ENCODE measurements at places on chromosomes 1 and 21. TPM values are rescaled to one million over a fixed set of nuclear protein-coding genes. Genes with fewer than 3 reads are reported as not detected.

The CLCA1 gene
- total RNA-seq = not detected

The ZBTB21 gene
- total RNA-seq = 19.5 TPM

The CR1L gene
- not detected for total RNA-seq

The RPE65 gene
- not detected for total RNA-seq

The GBP6 gene
- total RNA-seq = 0.16 TPM

The RGS4 gene
- not detected for total RNA-seq

The OSCP1 gene
- 1.9 TPM for total RNA-seq

The SMPDL3B gene
- total RNA-seq = 0.76 TPM

The LRRC42 gene
- total RNA-seq = 26.8 TPM

The OBSCN gene
- total RNA-seq = 14.4 TPM

The KCNA3 gene
- total RNA-seq = 49.3 TPM

The ZNF593OS gene
- not detected for total RNA-seq

DNA sequence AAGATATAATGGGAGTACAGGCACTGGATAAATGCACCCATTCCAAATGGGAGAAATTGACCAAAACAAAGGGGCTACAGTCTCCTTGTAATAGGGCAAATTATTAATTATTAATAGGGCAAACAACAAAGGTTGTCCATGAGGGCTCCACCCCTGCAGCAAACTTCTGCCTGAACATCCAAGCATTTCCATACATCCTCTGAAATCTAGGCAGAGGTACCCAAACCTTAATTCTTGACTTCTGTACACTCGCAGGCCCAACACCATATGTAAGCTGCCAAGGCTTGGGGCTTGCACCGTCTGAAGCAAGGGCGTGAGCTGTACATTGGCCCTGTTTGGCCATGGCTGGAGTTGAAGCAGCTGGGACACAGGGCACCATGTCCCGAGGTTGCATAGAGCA, 33.7 kb downstream of the TNFSF4 start:
- no peak overlapping the region for H3K27ac ChIP-seq
- peaks cover 7% of the 10 kb centered on the region for H3K36me3 ChIP-seq
- H3K4me3 ChIP-seq = no peak overlapping the region
- peaks cover 4% of the 10 kb centered on the region for H3K27me3 ChIP-seq
- DNase-seq = no peak
- H3K4me1 ChIP-seq = peaks cover 2% of the 10 kb centered on the region

DNA sequence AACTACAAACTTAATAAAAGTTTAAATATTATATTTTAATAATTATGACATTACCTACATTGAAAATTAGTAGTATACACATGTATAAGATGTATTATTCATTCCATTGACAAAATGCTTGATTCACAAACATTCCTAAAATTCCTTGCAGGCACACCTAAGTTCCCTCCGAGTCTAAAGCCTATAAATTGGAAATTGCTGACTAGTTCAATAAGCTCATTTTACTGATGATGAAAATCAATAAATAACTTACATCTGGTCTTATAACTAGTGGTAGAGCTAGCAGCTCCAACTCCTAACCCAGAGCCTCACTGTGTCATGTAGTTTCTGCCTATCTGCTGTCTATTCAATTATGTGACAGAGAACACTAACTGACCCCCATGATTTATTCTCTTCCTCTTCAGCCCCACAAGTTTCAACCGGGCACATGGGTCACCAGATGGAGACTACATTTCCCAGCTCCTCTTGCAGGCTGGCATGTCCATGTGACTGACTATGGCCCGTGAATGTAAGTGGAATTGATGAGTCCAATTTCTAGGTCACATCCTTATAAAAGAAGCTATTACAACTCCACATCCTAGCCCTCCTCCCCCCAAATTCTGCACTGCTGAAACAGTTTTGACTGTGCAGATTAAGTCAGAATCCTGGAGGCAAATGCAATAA, 29.6 kb upstream of the LRRC8D start:
- no peaks in the 10 kb centered on the region for H3K27me3 ChIP-seq
- H3K4me1 ChIP-seq = no peaks in the 10 kb centered on the region
- DNase-seq = no peak

- H3K36me3 ChIP-seq = no peaks in the 10 kb centered on the region
- no peaks in the 10 kb centered on the region for H3K27me3 ChIP-seq
- H3K4me3 ChIP-seq = no peak overlapping the region
- no peak for DNase-seq
- no peaks in the 10 kb centered on the region for H3K4me1 ChIP-seq
These were observed 374.0 kb downstream of the NEGR1 start for GRCh38 chr1:71908303-71908702.

- peak overlapping the region; percentile 35 for H3K27ac ChIP-seq
- peaks cover 5% of the 10 kb centered on the region for H3K27me3 ChIP-seq
- no peaks in the 10 kb centered on the region for H3K36me3 ChIP-seq
- peaks cover 35% of the 10 kb centered on the region for H3K4me1 ChIP-seq
- peak; percentile 68 for DNase-seq
- peak overlapping the region; percentile 22 for H3K4me3 ChIP-seq
These were observed 88.3 kb upstream of the SELENON start for GRCh38 chr1:25711555-25712298.

DNA sequence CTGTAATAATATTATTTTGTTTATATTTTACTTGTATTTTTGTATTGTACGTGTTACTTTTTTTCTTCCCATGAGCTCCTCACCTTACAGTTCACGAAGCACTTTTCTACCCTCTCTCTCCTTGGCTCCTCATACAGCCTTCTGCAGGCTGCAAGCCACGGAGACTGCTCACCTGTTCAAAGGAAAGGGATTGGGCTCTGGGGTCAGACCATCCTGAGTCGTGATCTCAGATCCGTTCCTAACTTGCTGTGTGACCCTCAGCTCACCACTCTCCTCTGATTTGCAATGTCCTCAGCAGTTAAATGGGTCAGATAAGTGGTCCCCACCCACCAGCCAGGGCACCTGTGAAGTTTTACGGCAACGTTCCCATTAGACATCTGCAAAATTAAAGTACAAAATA, 54.1 kb downstream of the VWA5B1 start:
- DNase-seq = no peak
- no peaks in the 10 kb centered on the region for H3K36me3 ChIP-seq
- no peaks in the 10 kb centered on the region for H3K4me1 ChIP-seq
- H3K27ac ChIP-seq = no peak overlapping the region
- H3K27me3 ChIP-seq = peaks cover 29% of the 10 kb centered on the region
- no peak overlapping the region for H3K4me3 ChIP-seq

GRCh38 chr1:33470495-33471012, 1.9 kb upstream of the ZSCAN20 start:
- peak overlapping the region; percentile 69 for H3K27ac ChIP-seq
- H3K4me1 ChIP-seq = peaks cover 43% of the 10 kb centered on the region
- peak; percentile 80 for DNase-seq
- H3K4me3 ChIP-seq = no peak overlapping the region
- H3K36me3 ChIP-seq = no peaks in the 10 kb centered on the region
- H3K27me3 ChIP-seq = no peaks in the 10 kb centered on the region

- no peak overlapping the region for H3K4me3 ChIP-seq
- H3K27me3 ChIP-seq = no peaks in the 10 kb centered on the region
- peaks cover 44% of the 10 kb centered on the region for H3K36me3 ChIP-seq
- H3K4me1 ChIP-seq = peaks cover 51% of the 10 kb centered on the region
- no peak for DNase-seq
These were observed 13.6 kb downstream of the YTHDF2 start for GRCh38 chr1:28750330-28750729.

GRCh38 chr1:44631333-44631646, 43.0 kb downstream of the TMEM53 start:
- DNase-seq = no peak
- H3K4me1 ChIP-seq = peaks cover 27% of the 10 kb centered on the region
- H3K36me3 ChIP-seq = peaks cover 18% of the 10 kb centered on the region
- no peaks in the 10 kb centered on the region for H3K27me3 ChIP-seq
- H3K27ac ChIP-seq = peak overlapping the region; percentile 97
- peak overlapping the region; percentile 88 for H3K4me3 ChIP-seq

- peak overlapping the region; percentile 77 for H3K4me3 ChIP-seq
- peak; percentile 69 for DNase-seq
- peak overlapping the region; percentile 41 for H3K27ac ChIP-seq
- no peaks in the 10 kb centered on the region for H3K36me3 ChIP-seq
- H3K27me3 ChIP-seq = peaks cover 33% of the 10 kb centered on the region
These were observed 16.1 kb upstream of the STMN1 start for GRCh38 chr1:25922056-25922970.

DNA sequence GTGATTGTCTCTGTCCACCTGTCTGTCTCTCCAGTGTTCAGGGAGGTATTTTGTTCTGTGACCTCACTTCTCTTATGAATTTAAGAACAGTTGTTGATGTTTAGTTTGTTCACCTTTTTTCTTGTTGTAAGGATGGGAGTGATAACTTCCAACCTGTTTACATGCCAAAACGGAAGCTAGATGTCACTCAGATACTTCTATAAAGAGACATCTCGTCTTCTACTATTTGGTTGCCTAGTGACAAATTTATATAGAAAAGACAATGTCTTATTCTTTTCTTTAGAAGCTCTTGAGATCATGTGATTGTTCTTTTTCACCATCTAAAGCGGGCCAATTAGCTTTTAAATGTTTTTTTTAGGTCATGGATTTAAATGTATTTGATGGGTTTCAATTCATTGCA, 33.8 kb downstream of the PRSS38 start:
- H3K4me1 ChIP-seq = no peaks in the 10 kb centered on the region
- H3K36me3 ChIP-seq = no peaks in the 10 kb centered on the region
- peaks cover 4% of the 10 kb centered on the region for H3K27me3 ChIP-seq
- no peak for DNase-seq

GRCh38 chr1:241857131-241857530, 9.1 kb downstream of the EXO1 start:
- DNase-seq = no peak
- H3K4me1 ChIP-seq = peaks cover 3% of the 10 kb centered on the region
- no peaks in the 10 kb centered on the region for H3K27me3 ChIP-seq
- H3K36me3 ChIP-seq = peaks cover 59% of the 10 kb centered on the region
- no peak overlapping the region for H3K4me3 ChIP-seq
- no peak overlapping the region for H3K27ac ChIP-seq

DNA sequence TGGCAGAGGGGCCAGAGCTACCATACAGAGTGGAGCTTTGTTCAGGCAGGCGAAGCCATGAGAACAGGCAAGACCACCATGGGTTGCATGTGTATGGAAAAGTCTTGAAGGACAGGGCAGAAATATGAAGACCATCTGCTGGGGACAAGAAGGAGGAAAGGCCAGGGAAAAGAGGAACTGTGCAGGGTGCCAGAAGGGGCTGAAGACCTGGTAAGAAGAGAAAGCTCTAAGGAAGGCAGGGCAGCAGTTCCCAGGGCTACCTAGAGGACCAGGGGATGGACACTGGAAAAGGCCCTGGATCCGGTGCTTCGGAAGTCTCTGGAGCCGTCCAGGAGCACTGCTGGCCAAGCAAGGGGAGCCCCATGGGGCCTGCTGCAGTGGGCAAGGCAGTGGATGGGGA, 43.4 kb downstream of the PKP1 start:
- H3K4me1 ChIP-seq = no peaks in the 10 kb centered on the region
- H3K27ac ChIP-seq = no peak overlapping the region
- H3K27me3 ChIP-seq = no peaks in the 10 kb centered on the region
- no peaks in the 10 kb centered on the region for H3K36me3 ChIP-seq

GRCh38 chr1:97680894-97681293, 239.9 kb downstream of the DPYD start:
- no peak overlapping the region for H3K27ac ChIP-seq
- no peaks in the 10 kb centered on the region for H3K27me3 ChIP-seq
- no peak for DNase-seq

- peaks cover 27% of the 10 kb centered on the region for H3K4me1 ChIP-seq
- no peaks in the 10 kb centered on the region for H3K36me3 ChIP-seq
- DNase-seq = no peak
- peaks cover 4% of the 10 kb centered on the region for H3K27me3 ChIP-seq
- peak overlapping the region; percentile 58 for H3K27ac ChIP-seq
These were observed 51.2 kb downstream of the SIPA1L2 start for GRCh38 chr1:232578651-232579195.
